ENCODE measurements at places on chromosomes 5 and 9.

- DNase-seq: no peak
Measured at GRCh38 chr5:107428303-107428813, 242.4 kb downstream of the EFNA5 start.

DNA sequence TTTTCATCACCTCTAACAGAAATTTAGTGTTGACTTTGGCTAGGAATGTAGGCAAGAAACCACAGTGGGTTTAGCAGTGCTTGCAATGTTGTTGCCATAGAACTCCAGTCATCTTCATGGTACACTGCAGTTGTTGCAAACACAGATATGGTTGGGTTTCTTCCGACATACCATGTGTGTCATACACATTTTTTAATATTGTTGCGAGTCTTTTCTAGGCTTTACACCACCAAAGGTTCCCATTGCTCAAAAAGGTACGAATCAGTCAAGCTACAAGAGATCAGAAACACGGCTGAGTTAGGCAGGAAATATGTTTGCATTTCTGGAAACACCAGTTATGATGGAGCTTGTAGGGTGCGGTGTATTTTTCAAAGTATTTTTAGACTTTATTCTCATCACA, 172.4 kb downstream of the SYK start:
- no peak for DNase-seq

DNA sequence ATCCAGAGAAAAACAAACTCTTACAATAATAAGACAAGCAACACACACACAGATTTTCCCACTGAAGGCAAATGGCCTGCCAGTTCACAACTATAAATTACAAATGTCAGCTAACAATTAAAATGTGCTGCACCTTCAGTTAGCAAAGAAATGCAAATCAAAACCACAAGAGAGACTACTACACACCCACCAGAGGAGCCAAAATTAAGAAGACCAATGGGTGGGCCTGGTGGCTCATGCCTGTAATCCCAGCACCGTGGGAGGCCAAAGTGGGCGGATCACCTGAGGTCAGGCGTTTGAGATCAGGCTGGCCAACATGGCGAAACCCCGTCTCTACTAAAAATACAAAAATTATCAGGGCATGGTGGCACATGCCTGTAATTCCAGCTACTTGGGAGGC, 15.1 kb upstream of the IPPK start:
- DNase-seq: no peak

GRCh38 chr9:70110194-70111041, 66.8 kb downstream of the MAMDC2 start:
- no peak for DNase-seq

GRCh38 chr5:35229076-35230037, 930 bp downstream of the PRLR start:
- DNase-seq: no peak

- peak; percentile 67 for DNase-seq
Measured at GRCh38 chr5:157917899-157918809, 59.2 kb upstream of the CLINT1 start.

GRCh38 chr9:120923620-120924328, 2.8 kb downstream of the TRAF1 start:
- no peak for DNase-seq

- DNase-seq: peak; percentile 71
Measured at GRCh38 chr5:132496631-132497487, 6.3 kb upstream of the IRF1 start.

DNA sequence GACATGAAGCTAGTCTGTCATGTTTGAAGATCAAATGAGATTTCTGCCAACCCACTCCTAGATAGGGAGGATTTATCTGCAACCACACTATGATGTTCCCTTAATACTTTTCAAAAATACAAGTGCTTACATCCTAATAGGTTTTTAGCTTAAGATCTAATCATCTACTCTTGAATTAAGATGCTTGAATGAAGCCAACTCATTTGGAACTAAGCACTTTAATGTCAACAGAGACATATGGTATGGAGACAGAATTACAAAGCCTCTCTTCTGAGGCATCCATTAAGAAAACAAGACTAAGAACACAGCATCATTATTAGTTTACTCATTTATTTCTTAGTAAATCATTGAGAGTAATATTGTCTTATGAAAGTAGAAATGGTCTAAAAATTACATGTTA, 139.3 kb upstream of the NFIB start:
- no peak for DNase-seq

GRCh38 chr5:149063017-149063687, at the start of gene SH3TC2:
TSS of gene SH3TC2 (minus strand) at chr5:149063062. CDS start at chr5:149063022, 40 bp downstream.
- DNase-seq: no peak

- no peak for DNase-seq
Measured at GRCh38 chr9:89746385-89747116, 141.7 kb downstream of the GADD45G start.

- DNase-seq: no peak
Measured at GRCh38 chr5:79070350-79070667, 742 bp downstream of the BHMT2 start.

- DNase-seq: no peak
Measured at GRCh38 chr5:112983363-112983762, 6.8 kb downstream of the DCP2 start.

DNA sequence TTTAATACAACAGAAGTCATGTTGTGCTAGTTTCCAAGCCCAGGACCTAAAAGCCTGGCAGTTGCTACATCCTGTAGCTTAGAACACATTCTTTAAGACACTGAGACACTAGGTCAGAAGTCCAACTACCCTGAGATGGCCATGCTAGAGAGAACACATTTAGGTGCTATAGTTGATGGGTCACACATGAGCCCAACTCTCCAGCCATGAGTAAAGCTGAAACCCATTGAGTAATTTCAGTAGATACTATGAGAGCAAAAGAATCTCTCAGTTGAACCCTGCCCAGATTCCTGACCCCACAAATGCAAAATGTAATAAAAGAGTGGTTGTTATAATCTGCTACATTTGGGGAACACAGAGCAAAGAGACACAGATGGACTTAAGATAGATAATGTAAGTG, 164.4 kb downstream of the SEMA5A start:
- no peak for DNase-seq

DNA sequence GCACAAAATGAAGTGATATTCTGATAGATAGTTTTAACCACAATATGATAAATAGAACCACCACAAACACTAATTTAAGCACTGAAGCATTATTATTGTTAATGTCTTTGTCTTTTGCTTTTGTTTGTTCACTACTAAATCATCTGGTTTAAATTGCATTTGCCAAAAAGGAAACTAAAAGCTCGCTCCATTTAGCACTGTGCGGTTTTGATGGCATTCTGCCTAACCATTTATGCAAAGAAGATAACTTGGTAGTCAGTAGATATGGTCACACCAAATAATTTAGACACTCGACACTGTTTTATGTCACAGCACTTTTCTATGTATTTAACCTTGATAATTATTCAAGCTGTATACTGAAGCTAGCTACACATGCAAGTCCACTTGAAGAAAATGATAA, 849.8 kb upstream of the CDH6 start:
- no peak for DNase-seq

- DNase-seq: peak; percentile 76
Measured at GRCh38 chr5:178234750-178235587, 2.4 kb upstream of the PHYKPL start.

DNA sequence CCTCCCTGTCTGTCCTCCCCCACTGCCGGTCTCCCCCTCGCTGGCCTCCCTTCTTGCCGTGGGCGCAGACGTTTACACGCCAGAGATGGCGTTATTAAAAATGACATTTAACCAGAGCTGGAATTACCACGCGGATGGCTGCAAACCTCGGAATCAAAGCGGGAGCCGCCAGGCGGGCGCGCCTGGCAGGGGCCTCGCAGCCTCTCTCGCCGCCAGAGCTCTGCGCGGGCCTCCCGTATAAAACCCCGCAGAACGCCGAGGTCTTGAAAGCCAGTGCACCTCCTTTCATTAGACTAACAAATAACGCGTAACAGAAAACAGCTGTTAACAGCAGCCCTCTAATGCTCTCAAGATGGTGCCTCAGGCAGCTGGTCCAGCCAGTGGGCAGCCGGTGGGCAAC, 10.2 kb downstream of the PRRX2 start:
- no peak for DNase-seq

GRCh38 chr5:175485631-175486030, 7.3 kb downstream of the SFXN1 start:
- no peak for DNase-seq

- DNase-seq: no peak
Measured at GRCh38 chr9:16924311-16924915, 53.9 kb upstream of the BNC2 start.

DNA sequence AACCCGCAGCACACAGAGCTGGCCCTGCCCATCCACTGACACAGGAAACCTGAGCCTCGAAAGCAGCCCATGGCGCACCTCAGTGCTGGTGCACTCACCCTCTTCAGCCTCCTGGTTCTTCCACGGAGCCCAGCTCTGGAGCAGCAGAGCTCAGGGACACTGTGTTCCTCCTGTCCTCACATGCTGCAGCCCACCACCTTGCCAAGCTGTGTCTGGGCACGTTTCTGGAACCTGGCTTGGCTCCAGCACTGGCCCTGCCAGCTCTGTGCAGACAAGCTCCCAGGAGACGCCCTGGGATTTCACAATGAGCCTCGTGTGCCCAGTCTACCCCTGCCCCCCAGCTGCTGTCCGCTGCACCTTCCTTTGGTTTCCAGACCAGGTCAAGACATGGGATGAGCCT, 119.5 kb downstream of the SYK start:
- no peak for DNase-seq

GRCh38 chr9:21657966-21658667, 144.3 kb upstream of the MTAP start:
- DNase-seq: no peak

DNA sequence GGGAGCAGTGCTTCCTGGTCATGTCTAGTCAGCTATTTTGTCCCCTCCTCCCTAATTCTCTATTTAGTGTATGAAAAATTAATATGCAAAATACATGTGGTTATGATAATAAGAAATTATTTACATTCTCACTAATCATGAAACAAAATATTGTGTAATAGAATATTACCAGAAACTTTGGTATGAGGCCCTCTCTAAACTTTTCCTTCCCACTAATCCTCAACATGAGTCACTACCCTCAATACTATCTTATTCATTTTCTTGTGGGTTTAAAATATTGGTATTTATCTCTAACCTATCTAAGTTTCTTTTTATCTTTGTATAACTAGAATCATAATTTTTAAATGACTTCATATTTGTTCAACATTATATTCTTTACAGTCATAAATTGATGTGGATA, 545.9 kb upstream of the PTPRD start:
- DNase-seq: no peak

All from activated naive CD4-positive, alpha-beta T cell treated with Interleukin-2 at 50 U/mL for 16 hours (primary cell).